Osteoblast (primary cell): ENCODE measurements at places on chromosomes 7 and 10. TPM values are rescaled to one million over a fixed set of nuclear protein-coding genes. Genes with fewer than 3 reads are reported as not detected.

OR2A7 gene
- total RNA-seq: 1.1 and 2.7 TPM in 2 replicates

GRCh38 chr7:140316165-140316661 is 82.1 kb downstream of the SLC37A3 start:
- peak overlapping the region; percentile 50 for H3K27ac ChIP-seq
- H3K36me3 ChIP-seq: no peaks in the 10 kb centered on the region
- peak overlapping the region; percentile 62 for H3K4me3 ChIP-seq
- H3K27me3 ChIP-seq: no peaks in the 10 kb centered on the region

GRCh38 chr7:147896121-147896520 is 694.4 kb upstream of the C7orf33 start:
- no peaks in the 10 kb centered on the region for H3K36me3 ChIP-seq
- no peak overlapping the region for H3K4me3 ChIP-seq
- H3K27me3 ChIP-seq: no peaks in the 10 kb centered on the region

GRCh38 chr7:95646350-95646749 is 50.0 kb upstream of the PDK4 start:
- H3K36me3 ChIP-seq: no peaks in the 10 kb centered on the region
- H3K4me3 ChIP-seq: no peak overlapping the region
- H3K27ac ChIP-seq: no peak overlapping the region
- no peaks in the 10 kb centered on the region for H3K4me1 ChIP-seq

DNA sequence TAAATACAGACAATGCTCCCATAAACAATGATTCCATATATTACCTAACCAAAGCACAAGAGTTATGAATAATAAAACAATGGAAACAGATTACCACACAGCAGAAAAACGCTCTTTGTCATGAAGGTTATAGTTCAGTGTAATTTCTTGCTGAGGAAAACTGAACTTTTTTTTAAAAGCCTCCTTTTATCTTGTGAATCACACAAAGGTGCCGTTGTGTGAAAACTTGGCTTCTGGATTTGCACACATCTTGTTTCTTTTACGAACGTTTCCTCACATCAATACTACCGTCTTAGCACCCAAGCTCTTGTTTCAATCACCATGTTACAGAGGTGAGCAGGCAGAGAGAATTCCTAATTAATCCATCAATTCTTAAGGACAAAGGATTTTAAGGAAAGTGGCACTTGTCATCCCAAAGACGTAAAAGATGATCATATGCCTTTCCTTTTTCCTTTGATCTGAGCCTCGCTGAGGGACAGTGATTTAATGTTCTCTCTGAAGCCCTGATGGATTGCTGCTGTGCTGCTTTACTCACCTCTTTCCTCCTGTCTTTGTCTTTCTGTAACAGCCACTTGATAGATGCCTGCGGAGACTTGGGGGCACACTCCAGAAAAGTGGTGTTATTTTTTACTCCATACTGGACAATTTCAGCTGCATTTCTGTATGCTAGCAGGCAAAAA is 110.1 kb downstream of the CD36 start:
- DNase-seq: no peak
- H3K4me1 ChIP-seq: no peaks in the 10 kb centered on the region
- no peak overlapping the region for H3K4me3 ChIP-seq
- no peak overlapping the region for H3K27ac ChIP-seq
- H3K36me3 ChIP-seq: peaks cover 63% of the 10 kb centered on the region

DNA sequence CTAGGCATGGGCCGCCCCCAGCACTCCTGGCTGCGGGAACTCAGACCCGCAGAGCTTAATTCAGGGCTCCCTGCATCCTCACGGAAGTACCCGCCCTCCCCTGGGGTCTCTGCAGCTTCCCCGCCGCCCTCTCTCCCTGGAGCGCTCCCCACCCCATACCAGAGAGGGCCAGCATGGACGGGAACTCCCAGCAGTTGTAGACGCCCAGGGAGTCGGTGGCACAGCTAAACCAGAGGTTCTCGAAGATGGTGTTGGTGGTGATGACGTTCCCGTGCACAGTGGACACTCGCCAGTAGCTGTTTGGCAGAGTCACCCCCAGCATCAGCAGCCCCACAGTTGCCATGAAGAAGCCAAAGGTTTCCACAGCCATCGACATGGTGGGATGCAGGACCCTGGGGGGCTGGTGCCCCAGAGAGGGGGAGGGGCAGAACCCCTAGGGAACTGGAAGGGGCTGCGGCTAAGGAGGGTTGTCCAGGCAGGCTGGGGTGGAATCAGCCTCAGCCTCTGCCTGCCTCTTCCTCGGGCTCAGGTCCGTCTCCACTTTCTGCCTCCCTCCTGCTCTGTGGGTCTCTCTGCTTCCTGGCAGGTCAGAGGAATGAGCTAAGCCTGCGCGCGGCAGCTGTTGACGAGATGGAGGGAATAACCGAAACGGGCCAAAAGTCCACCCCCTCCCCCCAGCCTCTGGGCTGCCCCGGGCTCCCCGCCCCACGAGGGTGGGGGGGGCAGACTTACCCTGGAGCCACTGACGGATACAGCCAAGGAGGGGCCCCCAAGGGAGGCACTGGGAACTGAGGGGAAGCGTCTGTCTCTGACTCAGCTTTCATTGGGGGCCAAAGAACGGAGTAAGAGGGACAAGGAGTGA is at the start of gene CLDN15:
Gene CLDN15, minus strand, starts transcription at position 597 of the 862 bp plus-strand sequence. Its CDS starts 221 bp downstream, at position 376.
- DNase-seq: peak; percentile 93
- peak within 1 kb of the TSS; percentile 8 for H3K27ac ChIP-seq
- H3K27me3 ChIP-seq: no peaks in the 10 kb centered on the region
- H3K36me3 ChIP-seq: peaks cover 15% of the 10 kb centered on the region
- no peak within 1 kb of the TSS for H3K4me3 ChIP-seq

GRCh38 chr7:44183386-44183785 is 5.9 kb downstream of the GCK start:
- peaks cover 23% of the 10 kb centered on the region for H3K27me3 ChIP-seq
- H3K27ac ChIP-seq: no peak overlapping the region
- H3K4me3 ChIP-seq: no peak overlapping the region
- H3K4me1 ChIP-seq: peaks cover 12% of the 10 kb centered on the region
- DNase-seq: no peak

DNA sequence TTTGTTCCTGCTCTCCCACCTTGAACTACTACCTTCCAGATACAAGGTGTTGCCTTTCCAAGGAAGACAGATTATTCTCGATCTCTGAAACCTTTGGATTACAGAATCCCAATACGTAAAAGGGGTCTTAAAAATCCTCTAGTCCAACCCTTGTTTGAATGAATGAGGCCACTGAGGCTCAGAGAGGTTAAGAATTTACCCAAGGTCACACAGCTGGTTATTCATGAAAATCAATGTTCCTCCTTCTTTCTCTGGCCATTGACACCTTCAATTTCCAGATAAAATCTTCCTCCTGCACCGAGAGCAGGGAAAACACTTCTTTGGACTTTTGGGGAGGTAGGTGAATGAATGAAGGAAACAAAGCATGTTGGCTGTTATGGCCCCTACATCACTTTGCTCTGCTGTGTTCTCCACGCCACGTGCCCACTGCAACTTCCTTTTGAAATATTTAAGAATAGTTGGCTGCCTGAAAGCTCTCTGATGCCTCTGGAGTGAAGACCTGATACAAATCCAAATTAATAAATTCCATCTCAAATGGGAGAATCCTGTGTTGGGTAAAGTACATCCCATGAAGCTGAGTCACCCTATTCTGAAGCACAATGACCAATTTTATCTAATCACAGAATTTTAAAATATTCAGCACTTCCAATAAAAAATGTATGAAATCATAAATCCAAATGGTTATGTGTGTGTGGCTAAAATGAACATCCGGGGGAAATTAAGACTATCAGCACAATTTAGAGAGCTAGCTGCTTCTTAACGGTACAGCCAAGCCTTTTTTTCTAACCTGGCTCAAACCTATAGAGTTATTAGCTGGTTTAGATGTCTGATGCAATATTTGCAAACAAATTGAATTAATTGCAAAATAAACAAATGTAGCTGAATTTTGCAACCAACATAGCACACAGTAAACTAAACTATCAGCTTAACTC is 7.3 kb downstream of the SVIL start:
- no peaks in the 10 kb centered on the region for H3K36me3 ChIP-seq
- peak; percentile 82 for DNase-seq
- H3K27ac ChIP-seq: no peak overlapping the region
- peaks cover 18% of the 10 kb centered on the region for H3K4me1 ChIP-seq
- H3K27me3 ChIP-seq: no peaks in the 10 kb centered on the region

GRCh38 chr10:129968020-129968852 is 4.2 kb upstream of the EBF3 start:
- H3K27ac ChIP-seq: no peak overlapping the region
- H3K36me3 ChIP-seq: no peaks in the 10 kb centered on the region
- peaks cover 18% of the 10 kb centered on the region for H3K4me1 ChIP-seq

CFAP69 gene
- total RNA-seq: 5.4 and 8.8 TPM in 2 replicates

AMZ1 gene
- total RNA-seq: 2.1 and 2.5 TPM in 2 replicates

DNA sequence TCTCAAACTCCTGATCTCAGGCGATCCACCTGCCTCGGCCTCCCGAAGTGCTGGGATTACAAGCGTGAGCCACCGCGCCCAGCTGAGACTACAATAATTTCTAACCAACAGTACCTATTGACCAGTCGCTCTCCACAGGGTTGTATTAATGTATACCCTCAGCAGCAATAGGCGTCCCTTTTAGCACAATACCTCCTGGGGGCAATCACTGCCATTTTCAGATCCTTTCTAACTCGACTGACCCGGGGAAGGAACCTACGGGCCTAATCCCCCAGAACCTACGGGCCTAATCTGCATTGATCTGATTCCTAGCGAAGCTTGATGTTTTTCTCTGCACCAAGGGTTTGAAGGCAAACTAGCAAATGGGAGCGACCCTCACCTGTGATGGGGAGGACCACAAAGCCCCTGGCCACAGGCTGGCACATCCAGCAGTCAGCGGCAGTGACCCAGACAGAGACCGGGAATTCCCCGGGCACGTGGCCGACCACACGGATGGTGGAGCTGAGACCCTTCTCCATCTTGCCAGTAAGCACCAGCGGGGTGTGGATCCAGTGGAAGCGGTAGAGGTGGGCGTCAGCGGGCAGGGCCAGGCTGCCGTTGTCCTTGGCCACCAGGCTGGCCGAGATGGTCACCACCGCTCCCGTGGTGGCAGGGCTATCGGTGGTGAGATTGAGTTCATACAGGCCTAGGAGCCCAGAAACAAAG is 6.9 kb downstream of the TMEM130 start:
- peak; percentile 85 for DNase-seq
- H3K4me1 ChIP-seq: peaks cover 10% of the 10 kb centered on the region
- H3K36me3 ChIP-seq: no peaks in the 10 kb centered on the region
- no peak overlapping the region for H3K4me3 ChIP-seq

SPAM1 gene
- not detected in 2 replicates for total RNA-seq

DNA sequence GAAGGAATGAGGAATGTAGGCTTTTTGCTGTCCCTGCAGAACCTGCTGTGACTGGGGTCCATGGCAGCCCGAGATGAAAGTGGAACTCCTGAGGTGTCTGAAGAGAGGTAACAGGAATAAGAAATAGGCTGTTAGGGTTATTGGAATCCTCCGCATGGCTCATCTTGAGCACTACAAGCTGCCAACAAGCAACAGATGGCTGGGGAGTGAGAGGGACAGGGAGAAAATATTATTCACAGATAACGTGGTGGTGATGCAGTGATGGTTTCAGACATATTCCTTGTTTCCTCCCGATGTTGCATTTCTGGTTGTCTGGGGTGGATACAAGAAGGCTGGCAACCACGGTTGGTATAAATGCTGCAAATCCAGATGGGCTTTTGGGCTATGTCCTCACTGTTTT is 46.1 kb downstream of the AP3M1 start:
- DNase-seq: no peak
- H3K4me3 ChIP-seq: no peak overlapping the region
- H3K36me3 ChIP-seq: peaks cover 89% of the 10 kb centered on the region
- no peaks in the 10 kb centered on the region for H3K27me3 ChIP-seq
- H3K4me1 ChIP-seq: no peaks in the 10 kb centered on the region

TMEM196 gene
- total RNA-seq: not detected in 2 replicates

GDF2 gene
- total RNA-seq: not detected in 2 replicates

DNA sequence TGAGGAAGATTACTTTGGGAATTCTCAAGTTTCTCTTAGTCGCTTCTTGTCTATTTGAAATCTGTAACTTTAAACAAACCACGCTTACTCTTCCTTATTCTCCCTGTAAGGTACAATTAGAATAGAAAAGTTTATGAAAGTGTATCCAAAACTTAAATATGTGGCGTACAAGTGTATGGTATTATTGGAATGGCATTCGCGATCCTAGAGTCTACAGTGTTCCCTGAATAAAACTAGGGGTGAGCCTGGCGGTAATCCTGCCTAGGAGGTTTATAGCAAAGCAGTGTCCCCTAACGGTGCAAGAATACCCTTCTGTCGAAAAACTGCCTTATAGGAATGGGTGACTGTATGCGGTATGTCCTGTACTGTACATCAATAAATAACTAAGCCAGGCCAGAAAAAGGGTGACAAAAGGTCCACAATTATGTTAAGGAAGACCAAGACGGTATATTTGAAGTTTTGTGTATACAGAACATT is 1.2 kb downstream of the TASOR2 start:
- no peak for DNase-seq
- H3K27ac ChIP-seq: peak overlapping the region; percentile 67
- no peaks in the 10 kb centered on the region for H3K36me3 ChIP-seq
- H3K4me1 ChIP-seq: peaks cover 13% of the 10 kb centered on the region
- H3K27me3 ChIP-seq: no peaks in the 10 kb centered on the region

GRCh38 chr10:71349406-71349805 is 30.3 kb downstream of the SLC29A3 start:
- H3K27me3 ChIP-seq: no peaks in the 10 kb centered on the region
- no peaks in the 10 kb centered on the region for H3K36me3 ChIP-seq
- H3K4me3 ChIP-seq: no peak overlapping the region
- DNase-seq: no peak
- no peaks in the 10 kb centered on the region for H3K4me1 ChIP-seq

- DNase-seq: no peak
- H3K36me3 ChIP-seq: no peaks in the 10 kb centered on the region
- H3K27me3 ChIP-seq: no peaks in the 10 kb centered on the region
- H3K4me1 ChIP-seq: peaks cover 21% of the 10 kb centered on the region
- no peak overlapping the region for H3K4me3 ChIP-seq
Measured at GRCh38 chr10:4127518-4128315, 342.7 kb upstream of the KLF6 start.

- H3K27me3 ChIP-seq: no peaks in the 10 kb centered on the region
- no peaks in the 10 kb centered on the region for H3K36me3 ChIP-seq
- H3K27ac ChIP-seq: no peak overlapping the region
- no peak overlapping the region for H3K4me3 ChIP-seq
- DNase-seq: no peak
Measured at GRCh38 chr7:50264908-50265307, 39.6 kb upstream of the IKZF1 start.

CYP2C9 gene
- total RNA-seq: not detected in 2 replicates

DNA sequence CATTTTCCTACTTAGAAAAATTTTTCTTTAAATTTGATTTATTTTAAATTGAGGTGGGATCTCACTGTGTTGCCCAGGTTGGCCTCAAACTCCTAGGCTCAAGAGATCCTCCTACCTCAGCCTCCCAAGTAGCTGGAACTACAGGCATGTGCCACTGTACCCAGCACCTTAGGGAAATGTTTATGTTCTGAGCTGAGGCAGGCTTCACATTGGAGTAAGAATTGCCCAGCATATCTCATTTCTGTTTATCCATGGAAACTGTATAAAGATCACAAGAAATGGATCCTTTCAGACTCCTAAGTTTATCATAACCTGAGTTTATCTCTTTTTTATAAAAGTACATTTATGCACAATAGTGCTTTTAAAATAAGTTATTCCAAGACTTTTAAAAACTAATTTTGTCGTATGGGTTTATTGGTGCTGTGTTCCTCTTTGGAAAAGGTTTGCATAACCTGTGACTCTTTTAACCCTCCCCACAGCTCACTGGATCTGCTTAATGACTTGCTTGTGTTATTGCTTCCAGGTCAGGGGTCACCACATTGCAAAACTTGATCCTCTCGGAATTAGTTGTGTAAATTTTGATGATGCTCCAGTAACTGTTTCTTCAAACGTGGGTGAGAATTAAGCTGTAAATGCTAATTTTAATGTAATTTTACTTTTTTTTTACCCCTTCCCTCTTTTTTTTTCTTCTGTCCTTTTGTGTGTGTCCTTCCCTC is 40.7 kb downstream of the OGDH start:
- H3K4me1 ChIP-seq: no peaks in the 10 kb centered on the region
- no peak for DNase-seq
- H3K27ac ChIP-seq: no peak overlapping the region
- H3K36me3 ChIP-seq: peaks cover 30% of the 10 kb centered on the region
- H3K4me3 ChIP-seq: no peak overlapping the region
